Substantia nigra (tissue), 51 donors: ENCODE measurements at places on chromosomes 6 and 20.

DNA sequence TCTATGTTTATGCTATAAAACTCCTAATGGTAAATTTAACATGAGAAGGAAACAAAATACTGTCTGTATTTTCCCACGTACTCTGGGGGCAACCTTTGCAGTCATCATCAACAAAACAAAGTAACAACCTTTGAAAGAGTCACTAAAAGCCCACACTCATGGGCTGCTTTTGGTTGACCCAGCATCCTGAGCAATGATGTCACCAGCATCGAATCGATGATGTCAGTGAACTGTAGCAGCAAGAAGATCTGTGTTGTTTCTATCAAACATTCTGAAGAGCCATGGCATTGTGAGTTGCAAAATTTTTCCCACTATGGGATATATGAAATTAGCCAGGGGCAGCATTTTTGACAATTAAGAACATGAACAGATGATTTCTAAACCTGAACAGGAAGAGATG lies 300.1 kb downstream of the HIVEP2 start:
- DNase-seq, result no peak

DNA sequence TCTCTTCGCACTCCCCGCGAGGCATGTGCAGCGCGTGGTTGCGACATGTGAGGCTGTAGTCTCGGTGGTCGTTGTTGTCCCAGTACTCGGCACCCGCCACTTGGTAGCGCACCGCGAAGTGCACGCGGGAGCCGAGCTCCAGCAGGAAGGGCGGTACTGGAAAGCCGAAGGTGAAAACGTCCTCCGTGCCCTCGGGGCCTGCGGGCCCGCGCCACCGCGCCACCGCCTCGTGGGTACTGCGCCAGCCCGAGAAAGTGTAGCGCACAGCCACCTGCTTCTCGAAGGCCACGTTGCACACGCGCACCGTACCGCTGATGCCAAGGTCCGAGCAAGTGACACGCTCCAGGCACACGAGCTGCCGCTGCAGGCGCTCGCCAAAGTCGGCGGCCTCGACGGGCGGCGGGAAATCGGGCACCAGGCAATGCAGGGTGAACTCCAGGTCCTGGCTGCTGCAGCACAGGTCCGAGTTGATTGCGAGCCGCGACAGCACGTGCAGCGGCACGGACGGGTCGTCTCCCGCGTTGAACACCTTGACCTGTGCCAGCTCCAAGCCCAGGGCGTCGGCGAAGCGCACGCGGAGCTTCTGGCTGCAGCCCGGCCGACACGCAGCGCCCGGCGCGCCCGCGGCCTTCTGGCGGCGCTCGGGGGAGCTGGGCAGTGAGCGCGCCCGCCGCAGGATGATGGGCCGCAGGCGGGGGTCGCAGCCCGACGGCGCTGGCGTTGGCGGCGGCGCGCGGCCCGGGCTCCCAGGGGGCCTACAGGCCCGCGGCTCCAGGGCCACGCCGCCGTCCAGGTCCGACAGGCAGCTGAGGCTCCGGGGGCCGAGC lies 840 bp downstream of the PPP1R3D start:
- DNase-seq, result no peak

DNA sequence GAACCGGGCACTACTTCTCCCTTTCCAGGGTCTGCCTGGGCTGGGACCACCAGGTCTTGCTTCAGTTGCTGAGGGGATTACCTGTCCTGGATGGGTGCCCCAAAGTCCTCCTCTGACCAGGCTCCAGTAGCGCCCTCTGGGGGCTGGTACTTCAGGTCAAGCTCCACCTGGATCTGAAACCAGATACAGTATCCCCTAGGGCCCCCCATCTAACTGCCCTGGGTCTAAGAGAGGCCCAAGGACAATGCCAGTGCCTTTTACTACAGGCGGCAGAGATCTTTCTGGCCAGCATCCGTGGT lies 11.2 kb upstream of the SPAG4 start:
- no peak for DNase-seq

- peak; percentile 16 for DNase-seq
Observed at GRCh38 chr20:24379484-24379927, 89.9 kb upstream of the SYNDIG1 start.

DNA sequence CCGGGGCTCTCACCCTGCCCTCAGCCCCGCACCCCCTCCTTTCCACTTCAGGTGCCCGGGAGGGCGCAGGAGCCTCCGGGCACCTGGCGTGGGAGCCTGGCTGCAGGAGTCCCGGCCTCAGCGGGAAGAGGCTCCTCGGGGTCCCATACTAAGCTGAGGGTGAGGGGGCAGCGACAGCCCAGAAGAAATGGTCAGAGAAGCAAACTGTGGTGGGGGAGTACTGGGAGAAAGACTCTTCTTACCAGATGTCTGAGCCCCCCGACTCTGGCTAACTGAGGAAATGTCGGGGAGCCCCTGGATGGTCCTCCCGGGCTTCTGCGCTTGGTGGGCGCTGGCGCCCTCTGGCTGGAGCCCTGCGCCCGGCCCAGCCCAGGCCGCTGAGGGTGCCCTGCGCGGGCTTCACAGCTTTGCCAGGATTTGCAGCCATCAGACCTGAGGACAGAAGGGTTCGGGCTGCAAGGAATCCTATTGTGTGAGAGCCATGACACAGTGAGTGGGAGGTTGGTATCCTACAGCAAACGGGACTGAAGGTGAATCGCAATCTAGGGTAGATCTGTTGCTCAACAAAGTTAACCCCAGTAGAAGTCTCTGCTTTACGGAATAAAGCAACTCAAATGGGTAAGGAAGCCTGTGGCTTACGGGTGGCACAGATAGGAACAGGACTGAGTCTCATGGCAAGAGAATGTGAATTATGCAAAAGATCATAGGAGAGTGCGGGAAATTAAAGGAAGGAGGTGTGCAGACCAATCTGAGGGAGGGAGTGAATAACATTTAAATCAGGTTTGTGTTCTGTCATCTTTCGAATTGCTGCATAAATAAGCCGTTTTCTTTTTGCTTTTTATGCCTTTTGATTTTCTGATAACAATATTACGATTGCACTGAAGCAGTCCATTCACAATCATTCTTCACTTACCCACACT lies 639 bp upstream of the RCAN2 start:
- peak; percentile 43 for DNase-seq

- no peak for DNase-seq
Observed at GRCh38 chr20:34557936-34558319, 590 bp upstream of the MAP1LC3A start.

GRCh38 chr6:30061858-30062458 lies 893 bp downstream of the POLR1H start:
- no peak for DNase-seq

DNA sequence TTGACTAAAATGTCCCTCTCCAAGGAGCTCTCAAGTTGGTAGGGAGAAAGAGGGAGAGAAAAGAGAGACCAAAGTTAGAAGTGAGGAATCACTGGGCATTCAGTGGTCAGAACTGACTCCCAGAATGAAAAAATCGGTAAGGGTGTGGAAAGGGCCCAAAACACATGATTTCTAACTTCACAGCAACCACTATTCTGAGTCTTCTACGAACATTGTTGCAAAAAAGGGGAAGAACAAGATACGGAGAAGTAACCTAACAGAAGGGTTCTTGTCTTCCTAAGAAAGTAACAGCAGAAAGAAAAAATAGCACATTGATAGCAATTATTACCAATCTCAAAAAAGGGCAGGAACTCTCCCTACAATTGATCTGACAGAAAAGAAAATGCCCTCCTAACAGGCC lies 65.6 kb downstream of the ATP9A start:
- DNase-seq, result no peak

GRCh38 chr6:35362200-35362599 lies 19.8 kb downstream of the PPARD start:
- no peak for DNase-seq

- DNase-seq, result no peak
Observed at GRCh38 chr6:85114581-85114935, 335.3 kb upstream of the NT5E start.

DNA sequence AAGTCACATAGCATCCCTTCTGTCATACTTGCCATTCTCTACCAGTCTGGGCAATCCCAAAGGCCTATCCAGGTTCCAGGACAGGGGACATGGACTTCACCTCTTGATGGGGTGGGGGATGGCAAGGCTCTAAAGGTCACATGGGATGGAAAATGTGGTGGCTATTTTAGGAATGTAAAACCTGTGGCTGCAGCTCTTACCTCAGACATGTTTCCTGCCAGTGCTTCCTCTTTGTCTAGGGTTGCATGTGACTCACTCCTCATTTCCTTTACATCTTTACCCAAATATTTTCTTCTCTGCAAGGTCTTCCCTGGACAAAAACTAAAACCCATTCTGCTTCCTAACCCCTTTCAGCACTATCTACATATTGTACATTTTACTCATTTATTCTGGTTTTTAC lies 135.7 kb downstream of the BTBD3 start:
- DNase-seq, result no peak

- DNase-seq, result no peak
Observed at GRCh38 chr6:4848382-4849068, 72.3 kb downstream of the CDYL start.

- no peak for DNase-seq
Observed at GRCh38 chr20:48817367-48818030, 10.3 kb downstream of the PREX1 start.

DNA sequence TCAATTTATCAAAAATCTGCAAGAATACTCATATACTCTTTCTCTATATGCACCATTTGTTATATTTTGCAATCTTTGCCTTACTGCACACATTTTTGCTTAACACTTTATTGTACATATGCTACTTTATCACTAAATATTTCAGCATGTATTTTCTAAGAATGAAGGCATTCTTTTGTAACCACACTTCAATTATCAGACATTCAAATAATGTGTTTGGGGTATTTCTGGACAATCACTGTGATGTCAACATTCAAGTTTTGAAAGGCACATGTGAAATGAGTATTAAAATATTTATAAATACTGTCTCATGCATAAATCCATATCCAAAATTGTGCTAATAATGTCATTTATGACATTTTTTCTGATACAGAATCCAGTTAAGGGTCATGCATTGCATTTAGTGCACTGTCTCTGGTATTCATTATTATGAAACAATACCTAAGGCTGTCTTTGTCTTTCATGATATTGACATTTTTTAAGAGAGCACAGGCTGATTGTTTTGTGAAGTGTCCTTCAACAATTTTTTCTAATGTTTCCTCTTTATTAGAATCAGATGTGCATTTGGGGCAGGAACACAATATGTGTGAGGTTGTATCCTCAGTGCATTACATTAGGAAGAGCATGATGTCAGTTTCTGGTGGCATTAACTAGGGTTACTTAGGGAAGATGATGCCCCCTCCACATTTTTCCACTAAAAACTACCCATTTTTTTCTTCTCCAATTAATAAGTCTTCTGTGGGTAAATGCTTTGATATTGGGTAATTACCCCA lies 105.7 kb downstream of the MTFR2 start:
- DNase-seq, result no peak

DNA sequence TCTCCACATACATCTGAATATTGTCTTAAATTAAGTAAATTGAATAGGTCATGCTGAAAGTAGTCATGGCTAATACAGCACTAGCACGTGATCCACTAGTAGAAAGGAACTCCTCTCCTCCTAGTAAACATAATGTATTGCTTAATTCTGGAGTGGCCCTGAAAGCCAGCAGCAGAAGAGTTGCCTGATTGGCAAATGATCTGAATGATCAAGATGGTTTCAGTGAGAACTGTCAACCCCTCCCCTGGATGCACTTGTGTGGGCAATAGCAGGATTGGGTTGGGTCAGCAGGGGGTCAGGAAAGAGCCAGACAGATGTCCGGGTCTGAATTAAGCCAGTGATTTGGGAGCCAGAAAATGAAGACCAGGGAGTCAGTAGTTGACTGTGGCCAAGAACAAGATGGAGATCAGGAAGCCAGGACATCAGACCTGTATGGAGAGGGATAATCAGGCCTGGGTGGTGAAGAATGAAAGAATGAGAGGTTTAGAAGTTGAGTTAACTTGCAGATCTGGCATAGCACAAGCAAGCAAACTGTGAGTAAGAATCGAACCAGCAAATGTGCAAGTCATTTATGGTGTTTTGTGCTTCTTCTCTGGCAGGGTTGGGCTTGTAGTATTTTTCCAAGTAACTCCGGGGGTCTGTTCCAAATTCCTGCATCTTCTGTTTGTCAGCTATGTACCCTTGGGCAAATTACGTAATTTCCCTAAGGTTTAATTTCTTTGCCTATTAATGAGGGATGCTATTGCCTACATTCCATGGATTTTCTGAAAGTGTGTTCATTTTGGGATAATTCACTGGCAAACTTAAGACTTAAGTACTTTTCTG lies 304.9 kb downstream of the CD109 start:
- no peak for DNase-seq

DNA sequence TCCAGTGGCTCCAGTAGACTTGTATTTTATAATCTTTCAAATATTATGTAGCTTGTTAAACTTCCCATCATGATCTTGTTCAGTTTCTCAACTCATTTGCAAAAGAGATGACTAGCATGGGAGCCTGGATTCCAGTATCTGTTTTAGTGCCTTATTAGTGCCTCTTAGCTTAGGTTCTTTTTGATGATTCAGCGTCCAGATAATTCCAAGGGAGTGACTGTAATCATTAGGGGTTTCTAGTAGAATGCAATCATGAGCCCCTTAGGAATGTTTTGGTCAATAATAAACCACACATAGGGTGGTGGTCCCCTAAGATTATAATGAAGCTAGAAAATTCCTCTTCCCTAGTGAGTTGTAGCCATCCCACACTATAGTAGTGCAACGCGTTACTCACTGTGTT lies 7.0 kb downstream of the CD2AP start:
- DNase-seq, result no peak

- DNase-seq, result no peak
Observed at GRCh38 chr6:160116411-160116810, 5.2 kb upstream of the SLC22A1 start.

DNA sequence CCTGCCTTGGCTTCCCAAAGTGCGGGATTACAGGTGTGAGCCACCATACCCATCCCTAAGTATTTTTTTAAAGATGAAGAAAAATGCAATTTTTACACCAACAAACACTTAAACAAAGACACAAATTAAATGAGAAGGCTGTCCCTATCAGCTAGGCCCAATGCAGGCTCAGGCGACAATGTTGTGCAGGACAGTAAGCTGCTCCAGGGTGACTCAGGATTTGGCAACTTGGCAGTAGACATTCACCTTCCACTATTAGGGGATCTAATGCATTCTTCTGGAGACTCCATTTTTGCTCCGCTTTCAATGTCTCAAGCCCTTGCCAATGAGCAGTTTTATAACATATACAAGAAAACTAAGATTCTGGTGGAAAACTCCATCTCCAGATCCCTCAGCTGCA lies 19.7 kb downstream of the NDRG3 start:
- no peak for DNase-seq

DNA sequence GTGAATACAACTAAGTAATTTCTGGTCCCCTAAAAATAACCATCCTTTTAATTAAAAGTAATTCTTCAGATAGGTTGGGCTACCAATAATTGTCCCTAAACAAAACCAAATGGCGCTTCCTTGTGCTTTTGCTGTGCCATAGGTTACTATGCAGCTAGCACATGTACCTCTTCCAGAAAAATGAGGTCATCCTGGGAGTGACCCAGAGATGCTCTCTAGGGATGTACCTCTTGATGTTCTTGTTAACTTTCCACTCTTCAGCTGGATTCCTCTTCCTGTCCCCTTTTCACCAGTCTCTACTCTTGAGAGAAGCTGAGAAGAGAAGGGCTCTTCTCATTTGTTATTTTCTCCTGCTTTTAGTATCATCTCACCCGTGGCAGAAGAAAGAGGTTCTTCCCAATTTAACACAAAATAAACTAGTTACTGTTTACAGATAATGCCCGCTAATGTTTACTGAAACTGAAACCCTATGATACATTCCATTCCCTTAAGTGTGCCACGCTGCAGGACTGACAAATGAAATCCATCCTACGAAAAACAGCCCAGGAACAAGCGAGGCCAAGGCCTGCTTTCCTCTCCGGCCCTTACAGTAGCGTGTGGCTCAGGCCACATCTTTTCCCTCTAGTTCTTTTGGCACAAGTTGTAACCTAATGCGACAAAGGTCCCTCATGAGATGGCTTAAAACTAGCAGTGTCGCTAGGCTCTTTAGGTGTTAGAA lies 24.2 kb downstream of the MRS2 start:
- DNase-seq, result no peak

GRCh38 chr6:160348223-160349019 lies at the start of gene SLC22A3:
Gene SLC22A3 (plus strand): TSS chr6:160348378. CDS start chr6:160348420, 42 bp downstream.
- DNase-seq, result no peak
